ENCODE measurements at places on chromosomes 12 and 14.

DNA sequence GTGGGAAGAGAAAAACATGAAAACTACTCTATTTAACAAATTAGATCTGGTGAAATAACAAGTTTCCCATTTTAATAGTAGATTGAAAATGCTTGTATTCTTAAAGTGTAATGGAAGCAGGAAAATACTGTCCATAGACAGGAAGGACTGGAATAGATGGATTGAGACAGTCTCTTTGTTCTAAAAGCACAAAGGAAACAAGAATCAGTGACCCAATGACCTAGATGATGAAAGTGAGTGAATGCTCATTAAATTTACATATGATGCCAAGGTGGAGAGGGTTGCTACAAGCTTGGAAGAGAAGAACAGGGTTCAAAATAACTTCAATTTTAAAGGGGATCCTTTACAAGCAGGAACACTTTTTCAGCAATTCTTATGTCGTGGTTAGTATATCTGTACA is 233.1 kb downstream of the TRHDE start:
- DNase-seq: no peak

DNA sequence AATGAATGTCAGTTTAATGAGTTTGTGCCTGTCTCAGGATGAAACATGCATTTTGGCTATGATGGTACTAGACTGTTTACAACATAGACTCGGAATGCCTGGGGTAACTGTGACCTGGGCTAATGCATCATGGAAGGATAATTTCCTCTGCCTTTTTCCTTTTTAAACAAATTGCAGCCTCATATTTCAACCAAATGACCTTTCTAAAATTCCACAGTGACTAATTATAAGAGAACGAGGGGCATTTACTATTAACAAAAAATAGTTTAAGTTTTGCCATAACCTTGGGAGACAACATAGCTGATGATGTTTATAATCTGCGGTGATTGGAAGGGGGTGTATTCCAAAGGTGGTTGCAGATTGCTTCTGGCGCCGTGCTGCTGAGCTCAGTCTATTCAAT is 1140.5 kb downstream of the GALC start:
- DNase-seq: no peak

DNA sequence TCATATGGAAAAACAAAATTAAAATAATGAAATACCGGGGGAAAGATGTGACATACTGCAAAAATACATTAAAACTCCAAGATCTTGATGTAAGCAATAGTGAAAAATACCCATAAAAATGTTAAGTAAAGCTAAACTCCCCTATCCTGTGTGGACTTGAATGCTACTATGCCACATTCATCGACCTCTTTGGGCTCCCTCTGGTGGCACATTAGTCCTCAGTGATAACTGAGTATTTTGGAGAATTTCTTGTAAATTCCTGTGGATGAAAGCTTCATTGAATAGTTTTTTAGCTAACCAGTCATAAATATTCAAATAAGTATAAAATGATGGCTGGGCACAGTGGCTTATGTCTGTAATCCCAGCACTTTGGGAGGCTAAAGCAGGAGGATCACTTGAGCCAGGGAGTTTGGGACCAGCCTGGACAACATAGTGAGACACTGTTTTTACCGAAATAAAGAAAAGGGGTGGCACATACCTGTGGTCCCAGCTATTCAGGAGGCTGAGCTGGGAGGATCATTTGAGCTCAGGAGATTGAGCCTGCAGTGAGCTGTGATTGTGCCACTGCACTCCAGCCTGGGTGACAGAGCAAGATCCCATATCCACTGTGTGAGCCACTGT is 42.4 kb upstream of the SGPP1 start:
- peak; percentile 41 for DNase-seq

DNA sequence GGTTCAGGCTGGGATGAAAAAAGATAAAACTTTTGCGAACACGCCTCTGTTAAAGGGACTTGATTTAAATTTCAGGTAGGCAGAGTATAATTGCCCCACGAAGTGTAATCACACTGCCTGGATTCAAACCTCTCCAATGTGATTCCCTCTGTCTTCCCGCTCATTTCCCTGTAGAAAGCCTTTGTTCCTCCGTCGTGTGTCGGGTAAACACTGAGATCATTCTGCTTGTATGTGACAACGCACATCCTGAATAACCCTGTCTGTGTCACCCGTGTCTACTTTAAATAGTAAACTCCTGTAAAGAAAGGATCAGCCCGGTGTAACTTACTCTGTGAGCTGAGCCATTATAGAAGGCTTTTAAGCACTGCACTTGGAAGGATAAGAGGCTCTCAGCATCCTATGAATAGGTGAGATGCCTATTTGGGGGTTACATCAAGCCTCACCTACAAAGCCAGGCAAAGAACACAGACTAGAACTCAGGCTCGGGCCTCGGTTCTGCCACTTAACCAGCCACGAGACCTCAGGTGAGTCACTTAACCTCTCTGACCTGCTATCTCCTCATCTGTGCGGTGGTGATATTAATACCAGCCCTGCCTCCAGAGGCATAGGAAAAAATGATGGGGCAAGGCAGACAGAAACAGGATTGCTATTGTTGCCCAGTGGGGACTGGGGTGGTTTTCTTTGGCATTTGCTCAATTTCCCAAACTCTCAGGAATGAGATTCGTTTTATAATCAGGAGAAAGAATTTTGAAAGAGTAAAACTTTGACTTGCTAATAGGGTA is 74.2 kb downstream of the RBM19 start:
- no peak for DNase-seq

DNA sequence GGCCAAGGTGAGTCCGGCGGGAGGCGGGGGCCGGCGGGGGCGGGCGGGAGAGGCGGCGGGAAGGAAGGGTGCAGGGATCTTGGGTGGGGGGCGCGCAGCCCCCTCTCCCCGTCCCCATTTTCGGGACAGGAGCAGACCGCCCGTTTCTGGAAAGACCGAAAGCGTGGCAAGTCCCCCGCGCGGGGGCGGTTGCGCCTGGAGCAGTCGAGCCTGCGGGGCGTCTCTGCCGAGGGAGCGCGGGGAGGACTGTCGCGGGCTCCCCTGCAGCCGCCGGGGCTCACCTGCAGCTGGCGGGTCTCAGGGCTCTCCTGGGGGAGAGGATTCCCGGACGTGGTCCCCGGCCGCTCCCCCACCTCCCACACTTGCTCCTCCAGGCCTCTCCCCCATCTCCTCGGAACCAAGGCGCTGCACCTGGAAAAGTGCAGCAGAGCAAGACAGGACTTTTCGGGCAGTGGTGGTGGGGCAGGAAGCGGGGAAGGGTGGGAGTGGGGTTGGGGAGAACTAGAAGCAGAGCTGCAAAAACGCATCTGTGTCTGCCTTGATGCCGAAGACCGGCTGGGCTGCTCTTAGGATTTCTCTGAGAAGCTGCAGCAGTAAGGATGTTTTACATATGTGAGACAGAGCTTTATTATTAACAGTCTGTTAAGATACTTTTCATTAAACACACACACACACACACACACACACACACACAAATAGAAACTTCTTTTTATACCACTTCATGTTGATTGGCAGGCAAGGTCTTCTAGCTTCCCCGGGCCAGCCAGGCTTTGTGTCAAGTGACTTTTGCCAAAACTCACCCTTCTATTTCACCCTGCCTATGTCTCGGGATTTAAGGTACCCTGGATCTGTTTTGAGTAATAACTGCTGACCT is 677 bp downstream of the C12orf75 start:
- peak; percentile 36 for DNase-seq

- no peak for DNase-seq
These were observed 23.0 kb upstream of the JDP2 start for GRCh38 chr14:75404847-75405246.

GRCh38 chr12:10501030-10501429 is 4.7 kb upstream of the EIF2S3B start:
- DNase-seq: no peak

DNA sequence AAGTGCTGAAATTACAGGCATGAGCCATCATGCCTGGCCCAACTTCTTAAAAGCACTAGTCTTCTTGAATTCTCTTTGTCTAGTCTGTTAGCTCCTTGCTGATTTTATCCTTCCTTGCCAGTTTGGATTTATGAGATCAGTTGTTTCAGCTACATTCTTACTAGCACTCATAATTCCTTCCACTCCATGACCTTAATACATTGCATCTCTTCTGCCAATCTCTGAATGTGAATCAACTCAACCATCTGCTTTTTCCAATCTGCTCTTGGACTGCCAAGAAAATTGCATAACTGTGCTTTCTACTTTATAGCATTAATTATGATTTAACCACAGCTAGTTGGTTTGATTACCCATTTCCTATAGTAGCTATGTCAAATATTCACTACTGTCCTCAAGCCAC is 14.9 kb upstream of the HEATR5A start:
- no peak for DNase-seq

- no peak for DNase-seq
These were observed 13.3 kb downstream of the IL22 start for GRCh38 chr12:68240079-68240478.

GRCh38 chr12:57169969-57170368 is 22.6 kb upstream of the LRP1-AS start:
- no peak for DNase-seq

GRCh38 chr14:35384455-35385041 is 20.0 kb downstream of the NFKBIA start:
- DNase-seq: no peak

DNA sequence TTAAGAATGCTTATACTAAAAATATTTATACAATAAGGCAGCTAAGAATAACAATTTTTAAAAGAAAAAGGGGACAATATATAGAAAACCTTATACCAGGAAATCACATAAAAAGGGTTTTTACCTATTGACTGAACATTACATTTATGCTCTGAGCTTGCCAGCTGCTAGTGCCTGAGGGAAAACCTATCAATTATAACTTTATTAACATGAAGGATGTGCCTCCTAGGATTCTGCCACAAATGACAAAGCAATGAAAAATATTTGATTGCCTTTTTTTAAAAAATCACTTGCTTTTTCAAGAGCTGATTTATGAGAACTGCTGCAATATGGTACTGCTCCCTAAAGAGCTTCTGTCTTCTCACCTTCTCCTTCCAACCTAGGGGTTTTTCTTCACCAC is 185.7 kb downstream of the RIMBP2 start:
- DNase-seq: no peak

DNA sequence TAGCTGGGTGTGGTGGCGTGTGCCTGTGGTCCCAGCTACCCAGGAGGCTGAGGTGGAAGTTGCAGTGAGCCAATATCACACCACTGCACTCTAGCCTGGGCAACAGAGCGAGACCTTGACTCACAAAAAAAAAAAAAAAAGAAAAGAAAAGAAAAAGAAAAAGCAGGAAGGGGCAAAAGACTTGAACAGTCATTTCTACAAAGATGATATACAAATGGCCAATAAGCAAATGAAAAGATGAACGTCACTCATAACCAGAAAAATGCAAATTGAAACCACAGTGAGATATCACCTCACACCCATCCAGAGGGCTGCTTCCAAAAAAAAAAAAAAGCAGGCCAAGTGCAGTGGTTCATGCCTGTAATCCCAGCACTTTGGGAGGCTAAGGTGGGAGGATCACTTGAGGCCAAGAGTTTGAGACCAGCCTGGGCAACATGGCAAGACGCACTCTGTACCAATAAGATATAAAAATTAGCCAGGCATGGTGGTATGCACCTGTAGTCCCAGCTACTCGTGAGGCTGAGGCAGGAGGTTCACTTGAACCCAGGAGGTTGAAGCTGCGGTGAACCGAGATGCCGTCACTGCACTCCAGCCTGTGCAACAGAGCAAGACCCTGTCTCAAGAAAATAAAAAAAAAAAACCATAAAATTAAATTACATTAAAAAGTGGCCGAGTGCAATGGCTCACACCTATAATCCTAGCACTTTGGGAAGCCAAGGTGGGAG is 20.5 kb downstream of the UBC start:
- DNase-seq: no peak

DNA sequence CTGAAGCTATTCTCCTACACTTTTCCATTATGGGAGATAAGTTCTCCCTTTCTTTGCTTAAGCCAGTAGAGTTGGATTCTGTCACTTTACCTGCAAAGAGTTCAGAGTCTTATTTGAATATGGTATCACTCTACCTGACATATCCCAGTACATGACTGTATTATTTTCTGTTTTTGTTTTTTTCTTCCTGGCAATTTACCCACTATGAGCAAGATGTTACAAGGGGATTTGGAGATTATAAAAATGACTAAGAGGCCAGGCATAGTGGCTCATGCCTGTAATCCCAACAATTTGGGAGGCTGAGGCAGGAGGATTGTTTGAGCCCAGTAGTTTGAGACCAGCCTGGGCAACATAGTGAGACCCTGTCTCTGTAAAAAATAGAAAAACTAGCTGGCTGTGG is 46.4 kb upstream of the CHST11 start:
- DNase-seq: no peak

DNA sequence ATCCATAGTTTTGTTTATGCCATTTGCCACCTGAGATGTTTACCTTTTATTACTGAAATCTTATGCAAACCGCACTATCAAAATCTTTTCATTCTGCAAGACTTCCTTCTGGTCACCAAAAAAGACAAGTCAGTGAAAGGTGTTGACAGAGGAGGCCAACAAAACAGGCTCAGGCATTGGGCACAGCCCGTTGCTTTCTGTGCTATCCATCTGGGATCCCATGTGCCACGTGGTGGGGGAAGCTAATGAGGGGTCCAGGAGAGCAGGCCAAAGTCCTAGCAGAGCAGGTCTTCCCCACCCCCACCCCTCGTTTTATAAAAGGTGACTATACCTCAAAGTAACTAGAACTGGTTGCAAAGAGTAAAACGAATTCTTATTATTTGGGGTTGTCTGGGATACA is 1.2 kb downstream of the ALDH1L2 start:
- DNase-seq: no peak

GRCh38 chr12:54543526-54543925 is 5.9 kb upstream of the PDE1B start:
- no peak for DNase-seq

GRCh38 chr14:60348211-60348610 is 99.2 kb downstream of the PPM1A start:
- no peak for DNase-seq

- DNase-seq: no peak
These were observed 279.9 kb downstream of the FBXL14 start for GRCh38 chr12:1314523-1314922.

DNA sequence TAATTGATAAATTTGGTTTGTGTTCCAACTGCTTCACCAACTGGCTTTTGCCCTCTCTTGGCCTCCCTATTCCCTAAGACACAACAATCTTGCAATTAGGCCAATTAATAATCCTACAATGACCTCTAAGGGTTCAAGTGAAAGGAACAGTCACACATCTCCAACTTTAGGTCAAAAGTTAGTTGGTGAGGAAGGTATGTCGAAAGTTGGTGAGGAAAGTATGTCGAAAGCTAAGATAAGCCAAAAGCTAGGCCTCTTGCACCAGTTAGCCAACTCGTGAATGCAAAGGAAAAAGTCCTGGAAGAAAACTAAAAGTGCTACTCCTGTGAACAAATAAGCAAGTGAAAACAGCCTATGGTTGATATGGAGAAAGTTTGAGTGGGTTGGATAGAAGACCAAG is 32.6 kb downstream of the EGLN3 start:
- DNase-seq: no peak

All from stimulated activated CD4-positive, alpha-beta T cell treated with anti-CD3 and anti-CD28 coated beads, Interleukin-4, amount 100 ng/mL, for 1 hour (primary cell).